BJ (cell line): ENCODE measurements at places on chromosomes 3 and 15. TPM values are rescaled to one million over a fixed set of nuclear protein-coding genes. Genes with fewer than 3 reads are reported as not detected.

DNA sequence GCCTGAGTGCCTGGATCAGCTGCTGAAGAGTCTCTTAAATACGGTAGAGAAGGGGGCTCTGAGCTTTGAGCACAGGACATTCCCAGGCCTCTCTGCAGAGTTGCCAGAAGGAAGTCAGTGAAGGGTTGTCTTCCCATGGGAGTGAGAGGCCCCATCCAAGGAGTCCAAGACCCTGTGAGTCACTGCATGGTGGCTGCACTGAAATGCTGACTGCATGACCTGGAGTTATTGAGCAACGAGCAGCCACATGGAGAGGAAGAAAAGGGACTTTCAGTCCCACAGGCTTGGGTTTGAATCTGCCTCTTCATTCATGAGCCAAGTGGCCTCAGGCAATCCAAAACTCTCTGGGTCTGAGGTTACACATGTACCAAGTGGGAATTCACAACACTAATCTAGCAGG, 69.6 kb upstream of the RASGRF1 start:
- DNase-seq, result no peak

DNA sequence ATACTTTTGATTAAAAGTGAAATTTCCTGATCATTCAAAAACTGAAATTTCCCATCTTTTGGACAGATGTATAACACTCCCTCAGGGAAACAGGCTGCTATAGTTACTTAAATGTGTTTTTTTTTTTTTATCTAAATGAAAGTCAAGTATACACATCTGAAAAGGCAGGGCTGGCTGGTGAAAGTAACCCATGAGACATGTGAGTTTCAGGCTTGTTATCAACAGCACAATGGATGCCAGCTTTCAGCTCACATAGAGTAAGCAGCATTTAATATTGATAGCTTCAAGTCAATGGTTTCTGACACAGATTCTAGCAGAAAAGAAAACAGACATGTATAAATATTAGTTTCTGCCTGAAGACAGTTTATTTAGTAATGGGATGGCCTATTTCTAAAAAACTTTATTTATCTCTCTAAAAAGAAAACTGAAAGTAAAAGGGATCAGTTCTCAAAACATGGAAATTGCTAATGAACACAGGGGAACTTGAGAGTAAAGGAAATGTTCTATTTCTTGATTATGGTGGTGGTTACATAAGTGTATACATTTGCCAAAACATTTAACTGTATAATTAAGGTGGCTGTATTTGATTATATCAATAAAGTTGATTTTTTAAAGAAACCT, 89.7 kb upstream of the CMC1 start:
- no peak for DNase-seq

- peak; percentile 51 for DNase-seq
Measured at GRCh38 chr15:80182611-80183261, 29.9 kb downstream of the FAH start.

DNA sequence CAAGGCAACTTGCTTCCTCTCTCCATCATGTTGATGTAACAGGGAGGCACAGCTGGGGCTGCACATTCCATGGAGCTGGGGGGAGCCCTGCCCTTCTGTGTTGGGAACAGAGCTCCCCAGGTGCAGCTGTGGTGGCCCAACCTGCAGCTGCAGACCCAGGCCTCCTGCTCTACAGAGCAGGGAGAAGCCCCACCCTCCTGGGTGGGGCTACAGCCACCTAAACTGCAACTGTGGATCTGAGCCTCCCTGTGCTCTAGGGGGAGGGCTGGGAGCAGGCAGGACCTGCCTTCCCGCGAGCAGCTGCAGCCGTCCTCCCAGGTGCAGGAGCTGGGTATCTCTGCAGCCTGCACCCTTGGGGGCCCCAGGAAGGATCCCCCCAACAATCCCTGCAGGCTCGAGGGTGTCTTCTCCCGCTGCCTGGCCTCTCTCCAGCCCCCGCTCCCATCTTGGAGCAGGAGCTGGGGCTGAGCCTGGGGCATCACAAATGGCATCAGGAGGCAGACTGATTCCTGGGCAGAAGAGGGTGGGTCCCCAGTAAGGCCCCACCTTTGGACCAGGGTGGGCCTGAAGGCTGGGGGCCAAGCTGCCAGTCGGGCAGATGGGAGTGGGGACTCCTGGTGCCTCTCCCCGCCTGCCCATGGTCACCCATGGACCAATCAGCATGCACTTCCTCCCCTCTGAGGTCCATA, 7.4 kb downstream of the LRRC58 start:
- no peak for DNase-seq

DNA sequence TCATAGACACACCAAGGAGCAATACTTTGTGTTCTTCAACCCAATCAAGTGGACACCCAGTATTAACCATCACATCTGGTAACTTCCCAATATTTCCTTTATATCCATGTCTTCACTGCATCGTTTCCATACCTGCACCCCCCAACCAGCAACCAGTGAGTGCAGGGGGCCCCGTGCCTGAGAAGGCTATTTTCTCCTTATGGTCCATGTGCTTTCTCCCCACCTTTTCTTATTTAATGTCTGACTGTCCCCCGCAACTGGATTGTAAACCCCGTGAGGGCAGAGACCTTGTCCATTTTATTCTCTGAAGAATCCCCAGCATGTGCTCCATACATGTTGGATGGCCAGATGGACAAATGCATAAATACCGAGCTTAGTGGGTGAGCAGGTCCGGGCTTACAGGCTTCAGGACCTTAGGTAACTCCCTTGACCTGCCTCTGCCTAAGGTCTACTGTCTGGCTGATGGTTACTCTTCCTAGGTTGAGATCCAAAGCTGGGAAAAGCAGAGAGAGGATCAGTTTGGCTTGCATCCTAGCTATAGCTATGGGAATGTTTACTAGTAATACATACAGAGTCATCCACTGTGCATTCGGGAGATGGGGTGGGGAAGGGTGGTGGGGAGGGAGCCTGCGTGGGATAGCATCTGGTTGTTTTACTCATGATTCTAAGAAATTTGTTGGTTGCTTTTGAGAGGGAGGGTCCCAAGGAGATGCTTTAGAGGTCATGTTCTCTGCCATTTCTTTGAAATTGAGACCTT, 41.5 kb downstream of the PXYLP1 start:
- DNase-seq, result no peak

DNA sequence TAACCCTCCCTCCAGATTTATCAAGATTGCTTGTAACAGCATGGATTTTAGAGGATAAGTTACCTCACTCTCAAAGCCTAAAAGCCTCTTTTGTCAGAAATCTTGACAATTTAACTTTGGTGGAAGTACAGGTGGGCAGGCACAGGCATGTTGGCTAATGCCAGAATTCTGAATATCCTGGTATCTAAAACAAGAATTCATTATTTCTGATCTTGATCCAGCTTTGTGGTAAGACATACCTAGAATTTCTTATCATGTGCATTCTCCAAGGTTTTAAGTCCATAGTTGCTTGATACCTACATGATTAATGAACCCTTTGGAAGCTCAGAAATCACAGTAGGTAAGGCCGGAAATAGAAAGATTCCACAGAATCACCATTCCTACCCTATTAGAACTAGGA, 109.9 kb upstream of the TTC14 start:
- no peak for DNase-seq

GRCh38 chr3:58120075-58120812, 90.5 kb downstream of the DNASE1L3 start:
- no peak for DNase-seq

- no peak for DNase-seq
Measured at GRCh38 chr3:22172964-22173363, 422.0 kb upstream of the ZNF385D start.

CCRL2 gene
- polyA plus RNA-seq, result not detected in 2 replicates

C3orf80 gene
- polyA plus RNA-seq, result 0.11 and 0.12 TPM in 2 replicates

FBXO40 gene
- polyA plus RNA-seq, result not detected in 2 replicates

CPNE9 gene
- not detected in 2 replicates for polyA plus RNA-seq

SPINK8 gene
- not detected in 2 replicates for polyA plus RNA-seq

GREM1 gene
- polyA plus RNA-seq, result 2,051 and 2,694 TPM in 2 replicates

LMCD1 gene
- 157 and 168 TPM in 2 replicates for polyA plus RNA-seq

HIGD1A gene
- 51.1 and 144 TPM in 2 replicates for polyA plus RNA-seq
